Caki2 (cell line): ENCODE measurements at places on chromosomes 3 and 15.

DNA sequence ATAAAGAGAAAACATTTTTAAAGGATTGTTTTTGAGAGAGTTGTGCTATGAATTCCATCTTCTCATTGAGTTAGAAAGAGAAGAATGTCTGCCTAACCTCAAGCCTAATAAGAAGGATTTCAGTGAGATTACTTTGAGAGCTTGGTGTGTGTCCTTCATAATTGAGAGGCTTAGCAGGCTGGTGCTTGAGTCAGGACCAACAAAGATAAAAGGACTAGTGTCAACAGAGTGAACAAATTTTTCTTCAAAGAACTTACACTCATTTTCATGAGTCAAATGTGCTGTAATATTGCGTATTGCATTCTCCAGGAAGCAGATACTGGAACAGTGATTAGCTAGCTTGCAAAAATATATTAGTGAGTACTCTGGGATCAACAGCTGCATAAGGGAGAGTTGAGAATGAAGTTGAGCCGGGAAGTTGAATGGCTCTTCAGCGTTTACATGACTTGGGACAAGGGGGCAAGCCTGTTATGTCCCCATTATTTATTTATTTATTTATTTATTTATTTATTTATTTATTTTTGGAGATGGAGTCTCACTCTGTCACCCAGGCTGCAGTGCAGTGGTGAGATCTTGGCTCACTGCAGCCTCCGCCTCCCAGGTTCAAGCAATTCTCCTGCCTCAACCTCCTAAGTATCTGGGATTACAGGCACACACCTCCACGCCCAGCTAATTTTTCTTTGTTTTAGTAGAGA lies 37.5 kb upstream of the SLITRK3 start:
- DNase-seq, result no peak

DNA sequence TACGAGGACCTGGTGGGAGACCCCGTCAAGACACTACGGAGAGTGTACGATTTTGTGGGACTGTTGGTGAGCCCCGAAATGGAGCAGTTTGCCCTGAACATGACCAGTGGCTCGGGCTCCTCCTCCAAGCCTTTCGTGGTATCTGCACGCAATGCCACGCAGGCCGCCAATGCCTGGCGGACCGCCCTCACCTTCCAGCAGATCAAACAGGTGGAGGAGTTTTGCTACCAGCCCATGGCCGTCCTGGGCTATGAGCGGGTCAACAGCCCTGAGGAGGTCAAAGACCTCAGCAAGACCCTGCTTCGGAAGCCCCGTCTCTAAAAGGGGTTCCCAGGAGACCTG lies 2.5 kb downstream of the CHST2 start:
- DNase-seq, result no peak

DNA sequence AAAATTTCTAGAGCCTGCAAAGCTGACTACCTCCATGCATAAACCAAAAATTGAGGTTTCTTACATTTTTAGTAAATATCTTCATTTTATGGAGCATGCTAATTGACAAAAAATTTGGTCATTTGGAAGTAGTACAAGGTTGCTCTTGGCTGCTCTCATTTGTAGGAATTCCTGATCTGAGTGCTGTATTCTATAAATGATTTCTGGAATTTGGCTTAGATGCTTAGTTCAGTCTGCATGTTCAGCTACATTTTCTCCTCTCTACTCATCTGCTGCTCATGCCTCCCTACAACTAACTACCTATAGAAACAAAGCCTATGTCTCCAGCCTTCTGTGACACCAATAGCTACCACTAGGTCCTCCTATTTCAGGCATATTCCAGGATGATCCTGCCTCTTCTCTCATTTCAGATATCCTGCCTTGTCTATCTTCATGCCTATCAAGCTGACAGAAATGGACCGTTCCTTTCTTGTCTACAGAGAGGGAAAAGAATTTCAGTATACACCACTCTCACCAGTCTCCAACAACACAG lies 901.1 kb downstream of the TBL1XR1 start:
- DNase-seq, result no peak

DNA sequence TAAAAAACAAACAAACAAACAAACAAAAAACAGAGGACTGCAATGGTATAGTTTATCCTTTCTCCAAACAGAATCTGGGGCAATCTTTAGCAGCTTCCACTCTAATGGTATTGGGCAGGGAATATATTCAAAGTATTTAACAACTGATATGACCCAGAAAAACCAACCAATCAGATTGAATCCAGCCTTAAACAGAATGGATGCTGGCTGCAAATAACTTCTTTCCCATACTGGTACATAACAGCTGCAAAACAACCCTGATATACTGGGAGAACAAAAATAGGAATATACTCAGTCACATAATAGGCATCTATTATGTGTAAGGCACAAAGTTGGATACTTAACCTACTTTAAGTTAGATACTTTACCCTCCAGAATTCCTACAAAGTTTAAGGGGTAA lies 49.1 kb downstream of the UBR1 start:
- no peak for DNase-seq

DNA sequence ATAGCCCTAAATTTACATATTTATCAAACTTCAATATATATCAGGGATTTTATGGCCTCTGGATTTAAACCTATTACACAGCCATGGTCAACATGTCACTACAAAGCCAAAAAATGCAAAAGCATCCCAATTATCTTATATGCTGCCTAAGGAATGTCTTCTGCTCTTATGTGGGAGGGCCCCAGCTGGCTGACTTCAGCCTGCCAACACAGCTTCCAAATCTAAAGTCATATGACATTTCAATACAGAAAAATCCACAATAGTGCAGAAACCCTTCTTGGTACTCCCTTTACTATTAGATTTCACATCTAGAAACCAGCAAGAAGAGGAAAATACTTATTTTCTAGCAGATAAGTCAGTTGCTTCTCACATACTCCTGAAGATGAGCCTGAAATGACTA lies 6.4 kb downstream of the PFN2 start:
- DNase-seq, result no peak

DNA sequence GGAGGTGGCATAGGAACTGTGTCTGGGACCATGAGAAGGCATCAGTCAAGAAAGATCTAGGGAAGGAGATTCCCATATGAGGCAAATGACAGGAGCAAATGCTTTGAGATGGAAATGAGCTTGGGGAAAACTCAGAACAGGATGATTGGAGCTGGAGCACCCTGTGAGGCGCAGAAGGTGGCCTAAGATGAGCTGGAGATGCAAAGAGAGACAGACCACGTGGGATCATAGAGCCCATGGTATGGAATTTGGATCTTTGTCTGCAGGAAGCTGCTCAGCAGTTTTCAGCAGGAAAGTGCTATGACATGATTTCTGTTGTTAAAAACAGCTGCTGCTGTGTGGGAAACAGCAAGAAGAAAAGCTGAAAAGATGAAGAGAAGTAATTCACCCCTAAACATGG lies 310.6 kb downstream of the MAGI1 start:
- no peak for DNase-seq

DNA sequence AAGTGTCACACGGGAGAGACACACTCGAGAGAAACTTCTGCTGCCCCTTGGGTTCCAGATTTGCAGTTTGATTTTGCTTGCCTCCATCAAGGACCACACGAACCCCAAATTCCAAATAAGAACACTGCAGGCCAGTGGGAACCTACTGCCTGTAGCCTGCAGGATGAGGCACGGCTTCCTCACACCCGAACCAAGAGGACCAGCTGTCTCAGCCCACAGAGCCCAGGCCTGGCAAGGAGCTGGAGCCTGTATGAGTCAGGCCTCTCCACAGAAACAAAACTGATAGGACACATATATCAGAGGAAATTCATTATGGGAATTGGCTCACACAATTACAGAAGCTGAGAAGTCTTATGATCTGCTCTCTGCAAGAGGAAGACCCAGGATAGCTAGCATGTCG lies 188.1 kb upstream of the NSMCE3 start:
- no peak for DNase-seq
